NCI-H2081 treated with DMSO at 0.1 percent for 48 hours (cell line): ENCODE measurements at places on chromosomes 7 and 10.

DNA sequence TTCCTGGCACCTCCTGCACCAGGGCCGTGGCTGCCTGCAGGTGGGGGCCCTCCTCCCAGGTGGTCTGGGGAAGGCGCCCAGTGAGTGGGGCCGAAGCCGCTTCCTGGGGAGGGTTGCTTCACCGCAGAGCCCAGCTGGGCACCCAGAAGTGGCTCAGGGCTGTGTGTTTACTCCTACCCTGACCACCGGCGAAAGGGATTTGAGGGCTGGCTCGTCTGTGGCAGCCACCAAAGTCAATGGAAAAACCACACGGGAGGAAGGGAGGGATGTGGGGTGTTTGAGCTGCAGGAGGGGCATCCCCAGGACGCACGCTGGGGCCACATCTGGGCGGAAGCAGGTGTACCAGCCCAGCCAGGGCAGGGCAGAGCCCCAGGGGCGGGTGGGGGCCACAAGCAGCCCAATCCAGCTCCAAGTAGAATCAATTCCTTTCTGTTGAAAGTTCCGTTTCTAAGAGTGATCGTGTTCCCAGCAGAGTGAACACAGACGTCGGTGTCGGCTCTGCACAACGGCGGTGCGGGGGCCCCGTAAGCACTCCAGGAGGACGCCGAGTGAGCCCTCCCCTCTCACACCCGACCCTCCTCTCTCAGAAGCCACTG, 69.9 kb downstream of the FOXL3 start:
- DNase-seq, result no peak

DNA sequence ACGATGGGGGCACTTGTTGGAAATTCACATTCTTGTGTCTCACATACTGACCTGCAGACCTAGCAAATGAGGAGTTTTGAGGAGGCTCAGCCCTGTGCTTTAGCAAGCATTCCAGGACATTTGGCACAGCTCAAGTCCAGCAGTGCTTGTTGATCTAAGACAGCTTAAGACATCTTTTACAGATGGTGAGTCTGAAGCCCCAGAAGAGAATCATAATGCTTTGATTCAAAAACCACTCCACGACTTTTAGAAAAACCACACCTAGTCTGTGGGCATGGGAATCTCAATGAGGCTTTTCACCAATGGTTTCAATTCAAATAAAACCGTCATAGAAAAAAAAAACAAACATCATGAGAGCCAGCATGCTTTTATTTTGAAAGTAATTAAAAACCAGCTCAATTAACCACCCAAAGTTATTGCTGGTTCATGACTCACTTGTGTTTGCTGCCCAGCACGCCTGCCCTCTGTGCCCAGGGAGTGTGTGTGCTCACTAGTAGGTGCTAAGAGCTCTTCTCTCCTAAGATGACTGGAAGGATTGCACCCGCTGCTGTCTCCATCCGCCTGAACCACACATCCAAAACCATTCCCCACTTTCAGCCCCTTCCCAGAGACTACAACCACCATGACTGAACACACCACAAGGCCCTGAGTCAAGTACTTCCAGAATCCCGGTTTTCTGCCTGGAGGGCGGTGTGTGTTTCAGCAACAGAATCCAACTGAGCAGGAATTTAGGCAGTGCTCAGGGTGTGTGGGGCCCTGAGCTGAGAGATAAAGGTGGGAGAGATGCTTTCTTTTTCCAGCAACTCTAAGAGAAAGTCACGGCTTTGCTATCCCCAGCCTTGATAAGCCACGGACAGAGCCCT, 130.2 kb upstream of the ADAM12 start:
- no peak for DNase-seq

DNA sequence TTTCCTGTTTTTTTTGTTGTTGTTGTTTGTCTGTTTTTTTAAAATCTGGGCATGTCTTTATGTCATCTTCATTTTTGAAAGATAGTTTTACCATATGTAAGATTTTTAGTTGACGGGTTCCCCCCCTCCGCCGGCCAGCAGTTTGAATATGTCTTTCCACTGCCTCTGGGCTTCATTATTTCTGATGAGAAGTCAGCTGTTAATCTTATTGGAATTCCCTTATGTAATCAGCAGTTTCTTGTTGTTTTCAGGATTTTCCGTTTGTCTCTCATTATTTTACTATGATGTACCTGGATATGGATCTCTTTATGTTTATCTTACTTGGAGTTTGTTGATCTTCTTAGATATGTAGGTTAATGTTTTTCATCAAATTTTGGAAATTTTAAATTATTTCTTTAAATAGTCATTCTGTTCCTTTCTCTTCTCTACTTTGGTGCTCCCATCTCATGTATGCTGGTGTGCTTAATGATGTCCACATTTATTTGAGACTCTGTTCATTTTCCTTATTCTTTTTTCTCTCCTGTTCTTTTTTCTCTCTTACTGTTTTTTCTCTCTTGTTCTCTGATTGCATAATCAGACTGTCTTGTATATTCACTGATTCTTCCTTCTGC, 9.7 kb downstream of the EXOC6 start:
- DNase-seq, result no peak

GRCh38 chr7:156778201-156778600, 114.8 kb downstream of the LMBR1 start:
- DNase-seq, result no peak

DNA sequence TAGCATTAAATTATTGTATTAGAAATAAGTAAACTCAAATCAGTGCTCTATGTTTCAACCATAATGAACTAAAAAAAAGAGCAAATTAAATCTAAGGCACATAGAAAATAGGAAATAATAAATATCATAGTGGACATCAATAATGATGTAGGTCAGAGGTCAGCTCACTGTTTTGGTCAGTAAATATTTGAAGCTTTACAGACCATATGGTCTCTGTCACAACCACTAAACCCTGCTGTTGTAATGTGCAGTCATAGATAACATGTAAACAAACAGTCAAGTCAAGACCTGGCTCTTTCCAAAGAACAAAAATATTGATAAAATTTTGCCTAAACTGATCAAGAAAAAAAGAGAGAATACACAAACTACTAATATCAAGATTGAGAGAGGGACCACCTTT, 615.0 kb downstream of the SH2D4B start:
- no peak for DNase-seq

- no peak for DNase-seq
These were observed 586.5 kb upstream of the IGFBP3 start for GRCh38 chr7:46507560-46507959.

GRCh38 chr10:75956624-75957023, 525.2 kb downstream of the LRMDA start:
- DNase-seq, result no peak

- no peak for DNase-seq
These were observed 25.1 kb downstream of the PARD3 start for GRCh38 chr10:34789966-34790506.

GRCh38 chr7:26379711-26380110, 88.0 kb downstream of the SNX10 start:
- DNase-seq, result no peak

- DNase-seq, result no peak
These were observed 173.3 kb downstream of the LCOR start for GRCh38 chr10:97005349-97005748.

DNA sequence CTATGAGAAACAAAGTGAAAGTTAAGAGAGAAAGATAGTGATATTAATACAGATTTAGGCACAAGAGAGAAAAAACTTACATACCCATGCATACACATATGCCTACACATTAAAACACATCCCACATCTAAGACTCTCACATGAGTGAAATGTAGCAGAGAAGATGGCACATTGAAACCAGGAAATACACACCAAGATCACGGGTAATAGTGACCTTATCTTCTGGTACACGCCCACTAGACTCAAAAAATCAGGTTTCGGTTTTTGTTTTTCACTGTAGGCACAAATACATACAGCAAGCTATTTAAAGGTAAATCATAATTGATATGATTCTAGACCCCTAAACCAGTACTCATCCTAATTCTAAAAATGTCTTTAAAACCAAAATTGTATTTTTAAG, 225.2 kb upstream of the TAC1 start:
- DNase-seq, result no peak

GRCh38 chr7:69844264-69844868, 246.1 kb downstream of the AUTS2 start:
- DNase-seq, result no peak

GRCh38 chr10:63534723-63535122, 13.5 kb downstream of the REEP3 start:
- DNase-seq, result no peak

- DNase-seq, result no peak
These were observed 52.8 kb downstream of the CPEB3 start for GRCh38 chr10:92238054-92238585.

DNA sequence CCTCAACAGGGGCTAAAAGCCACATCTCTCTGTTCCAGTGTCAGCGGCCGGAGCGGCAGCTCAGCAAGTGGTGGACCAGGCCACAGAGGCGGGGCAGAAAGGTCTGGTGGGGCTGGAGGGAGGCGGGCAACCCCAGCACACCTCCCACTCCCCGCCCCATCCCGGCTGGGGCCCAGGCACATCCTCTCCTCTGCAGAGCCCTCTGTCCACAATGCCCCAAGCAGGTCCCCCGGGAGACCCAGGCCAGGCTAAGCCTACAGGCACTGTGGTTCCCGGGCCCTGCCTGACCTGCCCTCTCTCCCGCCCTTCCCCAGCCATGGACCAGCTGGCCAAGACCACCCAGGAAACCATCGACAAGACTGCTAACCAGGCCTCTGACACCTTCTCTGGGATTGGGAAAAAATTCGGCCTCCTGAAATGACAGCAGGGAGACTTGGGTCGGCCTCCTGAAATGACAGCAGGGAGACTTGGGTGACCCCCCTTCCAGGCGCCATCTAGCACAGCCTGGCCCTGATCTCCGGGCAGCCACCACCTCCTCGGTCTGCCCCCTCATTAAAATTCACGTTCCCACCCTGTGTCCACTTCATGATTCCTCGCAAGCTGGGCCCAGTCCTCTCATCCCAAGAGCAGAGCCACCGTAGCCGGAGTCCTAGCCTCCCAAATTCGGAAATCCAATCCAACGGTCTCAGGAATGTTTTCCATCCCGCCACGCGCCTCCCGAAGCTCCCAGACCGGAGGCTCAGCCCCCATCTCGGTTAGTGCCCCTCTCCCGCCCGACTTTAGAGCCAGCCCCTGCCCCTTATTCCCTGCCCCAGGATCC, 2.1 kb downstream of the ADIRF start:
- no peak for DNase-seq

GRCh38 chr10:102113261-102113955, 6.8 kb downstream of the LDB1 start:
- no peak for DNase-seq

DNA sequence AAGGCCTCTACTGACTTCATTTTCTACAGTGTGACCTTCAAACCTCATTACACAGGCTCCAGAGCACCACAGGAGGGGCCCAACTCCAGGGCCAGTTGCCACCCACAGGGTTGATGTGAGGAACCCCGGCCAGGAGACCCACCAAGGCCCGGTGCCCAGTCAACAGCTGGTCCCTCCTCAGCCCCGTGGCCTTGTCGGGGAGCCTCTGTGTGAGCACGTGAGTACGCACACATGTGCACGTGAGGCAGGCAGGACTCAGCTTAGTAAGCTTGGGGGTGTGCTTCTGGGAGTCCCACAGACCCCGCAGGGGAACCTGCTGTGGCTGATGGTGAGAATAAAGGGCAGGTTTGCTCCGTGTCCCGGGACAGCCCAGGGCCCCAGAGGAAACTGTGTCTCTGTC, 104.5 kb downstream of the VIPR2 start:
- no peak for DNase-seq

GRCh38 chr7:150931199-150931869, 46.8 kb downstream of the KCNH2 start:
- no peak for DNase-seq

DNA sequence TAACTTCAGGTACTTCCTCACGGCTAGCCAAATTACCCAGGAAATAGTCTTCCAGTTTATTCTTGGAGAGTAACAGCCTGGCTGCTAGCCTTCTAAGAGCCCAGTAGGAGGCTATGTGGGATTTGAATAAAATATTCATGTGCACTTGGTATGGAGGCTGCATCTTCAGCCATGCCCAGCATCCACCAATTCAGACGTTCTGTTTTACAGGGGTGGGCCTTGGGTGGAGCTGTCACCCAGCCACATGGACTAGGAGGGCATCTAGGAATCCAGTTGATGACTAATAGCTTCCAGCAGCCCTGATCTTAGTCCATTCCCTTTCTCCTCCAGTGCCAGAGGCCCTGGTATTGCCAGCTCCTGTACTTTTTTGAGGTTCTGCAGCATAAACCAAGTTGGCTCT, 66.3 kb upstream of the ZRANB1 start:
- no peak for DNase-seq

DNA sequence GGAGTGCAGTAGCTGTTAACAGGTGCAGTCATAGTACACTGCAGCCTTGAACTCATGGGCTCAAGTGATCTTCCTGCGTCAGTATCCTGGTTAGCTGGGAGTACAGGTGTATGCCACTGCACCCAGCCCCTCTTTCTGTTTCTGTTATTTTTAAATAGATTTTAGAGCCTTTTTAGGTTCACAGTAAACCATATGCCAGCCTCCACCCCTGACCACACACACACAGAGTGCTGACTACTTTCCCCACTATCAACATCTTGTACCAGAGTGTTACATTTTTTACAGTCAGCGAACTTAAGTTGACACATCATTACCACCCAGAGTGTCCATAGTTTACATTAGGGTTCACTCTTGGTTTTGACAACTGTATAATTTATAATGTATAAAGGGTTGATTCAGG, 32.1 kb downstream of the MARCHF5 start:
- no peak for DNase-seq

DNA sequence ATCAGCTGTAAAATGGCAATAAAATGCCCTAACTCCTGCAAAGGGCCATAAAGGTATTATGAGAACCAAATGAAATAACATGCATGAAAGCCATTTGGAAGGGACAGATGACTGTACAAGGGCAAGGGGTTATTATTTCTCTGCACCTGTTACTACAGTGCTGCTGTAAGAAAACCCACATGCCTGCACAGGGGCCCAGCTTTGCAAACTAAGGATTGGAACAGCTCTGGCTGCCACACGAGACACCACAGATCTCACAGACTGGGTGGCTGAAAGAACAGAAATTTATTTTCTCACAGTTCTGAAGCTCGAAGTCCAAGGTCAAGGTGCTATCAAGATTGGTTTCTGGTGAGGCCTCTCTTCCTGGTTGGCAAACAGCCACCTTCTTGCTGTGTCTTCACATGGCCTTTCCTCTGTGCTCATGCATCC, 409.0 kb upstream of the NRP1 start:
- DNase-seq, result no peak

GRCh38 chr10:93867525-93867924, 26.3 kb upstream of the SLC35G1 start:
- DNase-seq, result no peak

- no peak for DNase-seq
These were observed 43.9 kb downstream of the TNS3 start for GRCh38 chr7:47537716-47538675.

GRCh38 chr7:115559877-115560276, 470.7 kb downstream of the TFEC start:
- DNase-seq, result no peak
